ENCODE measurements at places on chromosomes 7 and 10.
A peak's percentile ranks its signal among the peaks of the same experiment; 100 is the strongest.

- DNase-seq: no peak
These were observed 20.4 kb downstream of the JCAD start for GRCh38 chr10:30038781-30039536.

DNA sequence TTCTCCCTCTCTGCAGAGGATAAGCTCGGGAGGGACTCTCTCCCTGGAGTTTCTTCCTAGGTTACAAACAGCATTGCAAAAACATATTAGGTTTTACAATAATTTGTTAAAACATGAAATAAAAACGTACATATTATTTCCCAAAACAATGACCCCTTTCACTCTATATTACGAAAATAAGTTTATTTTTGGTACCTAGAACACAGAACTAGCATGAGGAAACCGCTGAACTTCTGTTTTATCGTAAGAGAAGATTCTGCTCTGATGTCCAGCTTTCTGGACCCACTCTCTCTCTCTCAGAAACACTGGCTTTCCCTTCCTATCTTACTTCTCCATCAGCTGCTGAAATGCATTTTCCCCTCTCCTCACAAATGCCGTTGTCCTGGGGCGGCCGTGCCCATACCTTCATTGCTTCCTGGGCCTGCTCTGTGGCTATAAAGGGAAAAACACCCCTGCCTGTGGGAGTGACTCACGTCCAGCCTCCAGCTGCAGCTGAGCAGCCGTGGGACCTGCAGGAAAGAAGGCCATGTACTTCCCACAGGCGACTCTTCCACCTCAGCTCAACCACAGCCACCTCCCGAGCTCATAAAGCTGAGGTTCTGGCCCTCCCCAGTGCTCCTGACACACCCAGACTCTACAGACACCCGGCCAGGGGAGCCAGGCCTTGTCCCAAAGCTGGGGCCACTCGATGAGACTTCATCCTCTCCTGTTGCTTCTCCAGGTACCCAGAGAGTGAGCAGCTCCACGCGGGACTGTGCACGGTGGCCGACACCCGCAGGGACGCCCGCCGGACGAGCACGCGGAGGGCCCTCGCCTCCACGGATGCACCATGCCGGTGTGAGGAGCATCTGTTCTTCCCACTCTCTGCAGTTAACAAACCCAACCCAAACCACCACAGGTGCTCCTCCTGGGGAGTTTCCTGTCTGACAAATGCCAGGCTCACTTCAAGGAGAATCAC, 3.1 kb downstream of the GPER1 start:
- no peak for DNase-seq

DNA sequence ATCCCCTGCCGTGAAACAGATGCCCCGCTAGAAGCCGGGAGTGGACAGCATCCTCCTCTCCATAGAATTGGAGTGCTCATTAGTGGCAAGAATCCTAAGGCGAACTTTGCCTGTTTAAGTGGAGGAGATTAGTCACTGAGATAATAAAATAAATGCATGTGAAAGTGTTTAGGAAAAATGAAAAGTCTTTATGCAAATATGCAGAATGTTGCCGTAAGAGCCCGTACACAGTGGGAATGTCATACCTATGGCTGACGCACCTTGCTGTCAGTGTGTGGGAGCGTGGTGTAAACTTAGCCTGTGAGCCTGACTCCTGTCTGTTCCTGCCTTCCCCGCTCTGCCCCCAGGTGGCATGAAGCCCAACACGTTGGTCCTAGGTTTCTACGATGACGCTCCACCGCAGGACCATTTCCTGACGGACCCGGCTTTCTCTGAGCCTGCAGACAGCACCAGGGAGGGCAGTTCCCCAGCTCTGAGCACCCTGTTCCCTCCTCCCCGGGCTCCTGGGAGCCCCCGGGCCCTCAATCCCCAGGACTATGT, 1.7 kb upstream of the TRIP6 start:
- peak; percentile 44 for DNase-seq

GRCh38 chr7:33933611-33934281, 28.4 kb downstream of the BMPER start:
- DNase-seq: peak; percentile 81

DNA sequence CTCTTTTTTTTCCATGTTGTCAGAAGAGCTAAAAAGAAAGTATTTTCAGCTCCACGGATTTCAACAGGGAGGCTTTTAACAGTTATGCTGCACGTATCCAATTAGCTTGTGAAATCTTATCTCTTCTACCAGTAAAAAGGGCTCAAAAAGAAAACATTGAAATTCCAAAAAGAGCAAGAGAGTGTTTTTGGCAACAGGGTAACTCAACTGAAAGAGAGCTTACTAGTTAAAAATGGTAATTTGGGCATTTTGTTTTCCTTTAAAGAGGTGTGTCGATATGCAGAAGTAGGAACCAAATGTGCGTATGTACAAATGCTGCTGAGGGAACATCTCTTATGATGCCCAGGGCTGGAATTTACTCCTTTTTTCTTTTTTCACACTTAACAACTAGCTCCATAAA, 292.8 kb downstream of the PRKG1 start:
- DNase-seq: no peak

Data from ELF-1 (cell line).